ENCODE measurements at places on chromosomes 12 and 14.

DNA sequence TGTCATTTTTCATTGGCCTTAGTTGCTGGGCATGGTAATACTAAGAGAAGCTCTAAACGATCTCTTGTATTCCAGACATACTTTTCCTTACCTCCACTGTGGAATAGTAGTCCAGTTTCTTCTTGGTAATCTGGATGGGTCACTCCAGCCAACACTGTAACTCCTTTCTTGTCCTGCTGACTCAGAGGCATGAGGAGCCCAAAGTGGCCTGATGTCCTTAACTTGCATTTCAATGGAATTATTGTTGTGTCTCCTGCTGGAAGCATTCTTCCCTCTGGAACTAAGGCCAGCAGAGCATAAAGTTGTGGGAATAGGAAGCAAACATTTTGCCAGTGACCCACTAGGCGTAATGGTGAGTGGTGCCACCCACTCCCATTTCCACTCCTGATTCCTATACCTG lies 33.1 kb downstream of the DAAM1 start:
- DNase-seq, result no peak

GRCh38 chr12:113103756-113104450 lies 31.7 kb downstream of the RASAL1 start:
- DNase-seq, result no peak

- peak; percentile 31 for DNase-seq
Measured at GRCh38 chr12:58888131-58888783, 32.0 kb downstream of the LRIG3 start.

- DNase-seq, result no peak
Measured at GRCh38 chr12:51871918-51872688, 15.8 kb upstream of the ANKRD33 start.

GRCh38 chr12:42923583-42923982 lies 334.0 kb upstream of the PRICKLE1 start:
- DNase-seq, result no peak

- no peak for DNase-seq
Measured at GRCh38 chr12:80756875-80757274, 40.2 kb downstream of the MYF5 start.

DNA sequence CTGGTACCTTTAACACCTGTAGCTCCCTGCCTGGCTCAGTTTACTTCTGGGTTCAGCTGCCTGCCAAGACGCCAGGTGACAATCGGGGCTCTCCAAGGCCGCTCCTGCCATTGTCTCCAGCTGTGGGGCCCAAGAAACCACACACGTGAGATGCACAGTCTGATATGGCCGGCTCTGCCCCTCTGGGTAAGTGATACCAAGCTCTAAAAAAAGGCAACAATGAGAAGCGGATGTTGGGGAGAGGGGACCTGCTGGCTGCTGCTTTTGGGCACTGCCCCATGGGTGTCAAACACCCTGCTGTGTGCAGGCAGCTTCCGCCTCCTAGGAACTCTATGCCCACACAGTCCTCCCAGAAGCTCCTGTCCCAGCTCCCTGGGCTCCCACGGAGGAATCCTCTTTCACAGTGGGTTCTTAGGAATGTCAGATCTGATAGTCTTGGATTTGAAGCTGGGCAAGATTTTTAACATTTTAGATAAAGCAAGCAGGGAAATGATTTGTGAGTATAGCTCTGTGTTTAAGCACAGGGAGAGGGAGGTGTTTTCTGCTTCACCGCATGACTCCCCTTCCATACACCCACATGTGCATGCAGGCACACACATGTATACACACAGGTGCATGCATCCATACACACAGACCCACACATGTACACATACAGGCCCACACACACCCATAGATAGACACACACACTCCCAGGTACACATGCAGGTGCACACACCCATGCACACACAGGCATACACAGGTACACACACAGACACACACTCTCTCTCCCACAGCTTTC lies 1135.8 kb downstream of the BCL11B start:
- no peak for DNase-seq

DNA sequence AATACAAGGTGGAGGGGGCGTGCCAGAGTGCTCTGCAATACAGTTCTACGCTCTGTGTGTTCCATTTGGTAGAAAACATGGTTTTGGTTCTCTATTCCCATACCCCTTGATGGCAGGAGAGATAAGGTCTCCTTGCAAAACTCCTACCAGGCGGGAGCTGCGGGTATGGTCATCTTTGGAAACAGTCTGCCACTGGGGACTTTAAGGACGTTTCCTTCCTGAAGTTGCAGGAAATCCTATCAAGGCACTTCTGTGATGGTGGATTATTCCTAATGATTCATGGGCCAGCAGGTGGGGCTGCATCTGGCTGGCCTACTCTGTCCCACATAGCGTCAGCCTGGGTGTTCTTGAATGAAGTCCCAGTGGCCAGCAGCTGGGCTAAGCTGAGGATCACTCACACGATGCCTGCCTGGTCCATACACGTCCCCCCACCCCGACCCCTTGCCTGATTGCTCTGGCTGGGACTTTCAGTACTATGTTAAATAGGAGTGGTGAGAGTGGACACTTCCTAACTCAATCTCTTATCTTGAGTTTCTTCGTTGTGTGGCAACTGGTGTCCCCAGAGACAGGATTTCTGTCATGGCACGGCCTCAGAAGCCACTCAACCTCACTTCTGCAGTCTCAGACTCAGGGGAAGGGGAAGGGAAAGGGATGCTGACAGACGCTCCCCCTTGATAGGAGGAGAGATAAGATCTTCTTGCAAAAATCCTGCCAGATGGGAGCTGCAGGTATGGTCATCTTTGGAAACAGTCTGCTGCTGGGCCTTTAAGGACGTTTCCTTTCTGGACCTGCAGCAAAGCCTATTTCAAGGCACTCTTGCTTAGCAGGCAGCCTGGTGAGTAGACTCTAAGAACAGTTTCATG lies 61.0 kb upstream of the FKBP4 start:
- DNase-seq, result no peak

GRCh38 chr14:104293231-104293841 lies 154.9 kb downstream of the KIF26A start:
- DNase-seq, result no peak

DNA sequence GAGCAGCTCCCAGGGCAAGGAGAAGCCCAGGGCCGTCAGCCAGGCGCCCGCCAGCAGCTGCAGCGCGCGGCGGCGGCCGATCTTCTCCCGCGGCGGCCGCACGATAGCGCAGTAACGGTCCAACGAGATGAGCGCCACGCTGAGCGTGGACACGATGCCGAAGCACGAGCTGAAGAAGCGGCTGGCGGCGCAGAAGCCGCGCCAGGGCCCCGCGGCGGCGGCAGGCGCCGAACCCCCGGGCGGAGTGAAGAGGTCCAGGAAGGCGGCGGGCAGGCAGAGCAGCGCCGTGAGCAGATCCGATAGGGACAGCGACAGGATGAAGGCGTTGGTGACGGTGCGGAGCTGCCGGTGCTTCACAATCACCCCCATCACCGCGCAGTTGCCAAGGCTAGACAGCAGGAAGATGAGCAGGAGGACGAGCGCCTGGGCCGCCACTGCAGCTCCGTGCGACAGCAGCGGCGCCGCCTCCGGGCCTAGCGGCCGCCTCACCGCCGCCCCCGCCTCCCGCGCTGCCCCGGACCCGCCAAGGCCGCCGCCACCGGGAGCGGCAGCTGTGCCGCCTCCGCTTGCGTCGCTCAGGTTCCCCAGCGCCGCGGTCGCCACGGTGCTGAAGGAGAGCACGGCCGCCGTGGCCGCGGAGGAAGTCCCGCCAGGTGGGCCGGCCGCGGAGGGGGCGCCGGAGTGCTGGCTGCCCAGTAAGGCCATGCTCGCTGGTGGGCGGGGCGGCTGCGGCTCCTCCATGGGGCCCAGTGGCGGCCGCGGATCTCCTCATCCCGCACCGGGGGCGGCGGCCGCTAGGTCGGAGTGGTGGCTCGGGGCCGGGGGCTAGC lies 479 bp downstream of the GPR135 start:
- peak; percentile 32 for DNase-seq

DNA sequence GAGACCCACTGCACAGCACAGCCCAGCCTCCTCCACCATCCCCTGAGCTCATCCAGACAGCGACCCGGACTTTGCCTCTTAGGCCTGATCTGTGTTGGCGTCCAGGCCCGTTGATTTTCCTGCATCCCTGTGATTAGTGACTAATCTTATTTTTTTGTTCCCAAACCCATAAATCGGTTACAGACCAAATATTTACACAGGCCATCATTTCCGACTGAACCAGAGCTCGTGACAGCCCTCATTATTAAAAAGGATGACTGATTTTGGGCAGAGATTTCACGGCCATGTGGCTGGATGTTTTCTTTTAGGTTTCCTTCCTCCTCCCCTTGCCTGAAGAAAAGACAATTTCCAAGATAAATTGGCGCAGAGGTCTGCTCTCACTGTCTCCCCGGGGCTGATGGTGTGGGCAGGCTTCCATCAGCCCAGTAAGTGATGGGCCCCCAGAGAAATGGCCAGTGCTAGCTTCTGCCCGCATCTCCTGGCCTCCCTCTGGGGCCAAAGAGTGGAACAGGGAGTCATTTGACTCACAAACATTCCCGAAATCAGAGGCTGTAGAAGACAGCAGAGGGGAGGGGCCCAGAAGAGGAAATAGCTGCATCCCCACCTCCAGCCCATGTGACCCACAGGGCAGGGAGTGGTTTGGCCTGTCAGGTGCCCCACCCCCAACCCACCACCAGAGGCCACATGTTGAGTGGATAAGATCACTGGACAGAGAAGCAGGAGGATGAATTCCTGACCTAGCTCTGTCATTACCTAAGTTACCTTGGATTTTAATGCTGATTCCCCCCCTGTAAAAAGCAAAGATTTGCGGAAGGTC lies 283.5 kb downstream of the KSR2 start:
- DNase-seq, result no peak

DNA sequence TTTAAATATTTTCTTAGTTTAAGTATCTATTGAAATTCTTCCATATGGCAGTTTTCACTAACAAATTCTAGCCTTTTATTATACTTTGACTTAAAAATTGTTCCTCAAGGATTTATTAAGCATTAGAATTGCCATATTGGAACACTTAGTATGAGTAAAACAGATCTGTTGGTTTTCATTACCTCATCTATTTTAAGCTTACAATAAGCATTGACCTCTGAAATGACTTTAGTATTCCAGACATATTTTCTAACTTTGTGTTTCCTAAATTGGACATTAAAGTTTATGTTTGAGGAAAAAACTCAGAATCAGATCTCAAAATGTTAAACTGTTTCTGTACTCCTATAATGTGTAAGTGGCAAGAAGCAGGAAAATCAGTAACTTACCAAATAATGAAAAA lies 48.4 kb downstream of the CSRP2 start:
- DNase-seq, result no peak

GRCh38 chr12:127619869-127620734 lies 646.9 kb upstream of the TMEM132C start:
- DNase-seq, result no peak

DNA sequence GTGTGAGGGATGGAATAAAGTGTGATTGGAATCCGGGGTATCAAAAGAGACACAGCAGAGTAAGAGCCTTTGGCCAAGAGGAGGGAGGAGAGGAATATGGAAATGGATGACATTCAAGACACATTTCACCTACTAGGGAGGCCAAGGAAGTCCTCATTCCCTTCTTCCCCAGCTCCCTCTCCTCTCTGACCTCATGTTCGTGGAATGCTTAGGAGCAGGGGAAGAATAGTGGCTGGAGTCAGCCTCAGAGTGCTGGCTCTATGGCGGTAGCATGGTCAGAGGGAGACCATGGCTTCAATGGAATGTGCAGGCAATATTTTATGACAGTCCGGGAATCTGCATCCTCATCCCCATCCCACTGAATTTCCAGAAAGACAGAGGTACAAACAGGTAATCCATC lies 196.6 kb downstream of the EGLN3 start:
- DNase-seq, result no peak

DNA sequence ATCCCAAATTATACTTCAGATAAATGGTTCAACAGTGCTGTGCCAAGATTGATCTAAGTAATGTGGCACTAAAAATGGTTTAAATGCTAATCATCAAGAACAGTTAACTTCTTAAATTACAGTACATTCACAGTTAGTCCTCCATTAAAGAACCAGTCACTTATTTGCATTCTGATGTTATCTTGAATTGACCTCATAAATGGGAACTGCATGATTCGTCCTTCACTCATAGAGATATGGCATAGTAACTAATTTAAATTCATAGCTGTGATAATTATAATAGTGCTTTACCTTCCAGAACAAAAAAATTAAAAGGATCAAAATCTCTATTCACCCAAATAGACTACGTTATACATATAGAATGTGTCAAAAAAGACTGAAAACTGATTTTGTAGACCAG lies 61.1 kb downstream of the COCH start:
- no peak for DNase-seq

DNA sequence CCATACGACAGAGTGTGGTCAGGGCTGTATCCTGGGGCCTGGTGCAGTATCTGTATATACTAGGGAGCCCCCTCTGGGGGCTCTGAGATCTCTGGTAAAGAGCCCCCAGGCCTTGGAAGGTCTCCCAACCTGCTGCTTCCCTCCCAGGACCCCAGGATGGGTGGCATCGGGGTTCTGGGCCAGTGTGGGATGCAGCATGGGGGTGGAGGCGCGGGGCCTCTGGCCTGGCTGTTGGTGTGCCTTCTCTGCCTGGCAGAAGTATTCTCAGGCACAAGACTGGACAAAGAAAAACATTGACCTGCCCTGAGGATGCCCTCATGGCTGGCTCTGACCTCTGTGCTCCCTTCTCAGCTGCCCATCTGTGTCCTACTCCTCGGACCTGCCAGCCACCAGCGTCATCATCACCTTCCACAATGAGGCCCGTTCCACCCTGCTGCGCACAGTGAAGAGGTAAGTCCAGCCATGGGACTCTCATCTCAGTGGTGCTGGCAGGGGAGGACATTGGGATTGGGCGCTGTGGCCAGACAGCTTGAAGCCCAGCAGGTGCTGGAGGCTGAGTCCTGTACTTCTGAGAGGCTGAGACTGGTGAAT lies 64.5 kb downstream of the GALNT16 start:
- DNase-seq, result no peak

DNA sequence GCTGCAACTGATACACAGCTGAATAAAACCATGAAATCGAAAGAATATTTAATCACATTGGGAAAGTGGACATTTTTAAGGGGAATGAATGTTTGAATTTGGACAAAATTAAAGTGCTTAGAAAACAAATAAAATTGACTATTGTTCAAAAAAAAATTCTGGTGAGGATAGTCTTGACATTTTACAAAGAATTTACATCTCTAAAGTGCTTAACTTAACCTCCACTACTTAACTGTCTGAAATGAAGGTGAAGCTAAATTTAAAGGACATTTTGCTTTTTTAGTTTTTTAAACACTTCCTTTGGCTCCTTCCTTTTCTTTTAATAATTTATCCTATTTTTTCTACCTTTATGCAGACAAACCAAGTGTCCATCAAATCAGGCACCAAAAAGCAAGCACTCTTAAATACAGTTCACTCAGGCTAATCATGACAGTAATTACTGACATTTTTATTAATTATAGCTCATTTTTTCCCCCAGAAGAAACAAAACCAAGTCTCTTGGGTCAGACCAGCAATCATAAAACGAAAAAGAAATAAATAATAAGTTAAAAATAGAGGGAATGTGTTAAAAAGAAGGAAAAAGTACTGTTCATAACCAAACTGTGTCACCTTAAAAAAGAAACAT lies 5.7 kb upstream of the CCND2 start:
- DNase-seq, result no peak

DNA sequence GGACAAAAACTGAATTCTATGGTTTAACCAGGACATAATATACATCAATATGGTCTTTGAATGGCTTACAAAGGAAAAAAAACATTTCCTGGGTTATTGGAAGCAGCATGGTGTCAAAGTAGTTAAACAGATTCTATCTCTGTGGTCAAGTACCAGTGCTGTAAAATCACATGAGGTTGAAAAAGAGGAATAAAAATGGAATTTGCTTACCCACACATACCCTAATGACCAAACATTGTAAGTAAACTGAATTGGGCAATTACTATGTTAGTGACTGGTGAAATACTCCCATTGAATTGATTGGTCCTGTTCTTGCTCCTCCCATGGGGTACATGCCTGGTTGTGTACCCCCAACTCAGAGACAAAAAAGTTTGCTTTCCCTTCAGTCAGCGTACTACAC lies 19.6 kb downstream of the IFNG start:
- no peak for DNase-seq

Measured in anterior cingulate cortex (tissue), 58 donors.